Endothelial cell (in vitro differentiated cells): ENCODE measurements at places on chromosomes 13 and 19.

DNA sequence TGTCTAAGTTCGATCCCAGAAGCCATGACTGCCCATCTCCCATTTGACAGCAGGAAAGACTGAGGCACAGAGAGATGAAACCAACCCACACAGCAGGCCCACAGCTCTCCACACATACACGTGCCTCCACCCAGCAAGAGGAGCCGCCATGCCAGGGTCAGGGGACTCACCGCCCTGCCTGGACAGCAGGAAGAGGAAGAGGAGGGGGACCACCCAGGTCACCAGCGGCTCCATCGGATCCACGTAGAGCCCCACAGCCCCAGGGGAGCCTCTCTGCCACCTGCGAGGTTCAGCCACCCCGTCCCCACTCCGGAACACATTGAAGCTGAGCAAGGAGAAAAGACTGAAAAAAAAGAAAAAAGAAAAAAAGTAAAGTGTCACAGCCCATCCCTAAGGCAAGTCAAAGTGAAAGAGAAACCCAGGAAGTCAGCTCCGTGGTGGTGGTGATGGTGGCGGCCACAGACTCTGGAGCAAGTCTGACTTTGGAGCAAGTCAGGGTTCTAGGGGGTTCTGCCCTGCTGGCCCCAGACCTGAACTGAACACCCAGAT lies at the start of gene IL12RB1:
TSS of gene IL12RB1 (minus strand) at position 345 of the 549 bp plus-strand sequence. CDS start at position 234, 111 bp downstream.
- DNase-seq = no peak

DNA sequence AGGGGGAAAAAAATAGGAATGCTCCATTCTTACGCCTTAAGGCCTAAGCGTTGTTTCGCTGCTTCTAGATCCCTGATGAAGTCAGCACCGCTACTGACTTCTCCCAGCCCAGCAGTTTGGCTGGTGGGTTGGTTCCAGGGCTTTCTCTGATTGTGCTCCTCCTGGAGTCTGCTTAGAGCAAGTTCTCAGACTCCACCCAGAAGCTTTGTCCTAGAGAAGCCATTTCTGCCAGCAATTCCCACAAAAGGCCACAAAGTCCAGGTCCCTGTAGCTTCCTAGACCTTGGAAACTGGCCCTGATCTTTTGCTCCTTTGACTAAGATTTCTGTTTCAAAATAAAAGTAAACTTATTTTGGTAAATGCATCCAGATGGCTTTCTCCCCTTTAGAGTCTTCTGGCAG lies 65.4 kb downstream of the KCTD12 start:
- no peak for DNase-seq

- no peak for DNase-seq
Observed at GRCh38 chr13:49216334-49216733, 3.8 kb upstream of the MLNR start.

- no peak for DNase-seq
Observed at GRCh38 chr19:48611872-48612271, 3.0 kb downstream of the FAM83E start.

GRCh38 chr19:46441866-46442265 lies 13.1 kb upstream of the PNMA8C start:
- DNase-seq = no peak

GRCh38 chr19:49017666-49018351 lies 918 bp upstream of the LHB start:
- peak; percentile 70 for DNase-seq

DNA sequence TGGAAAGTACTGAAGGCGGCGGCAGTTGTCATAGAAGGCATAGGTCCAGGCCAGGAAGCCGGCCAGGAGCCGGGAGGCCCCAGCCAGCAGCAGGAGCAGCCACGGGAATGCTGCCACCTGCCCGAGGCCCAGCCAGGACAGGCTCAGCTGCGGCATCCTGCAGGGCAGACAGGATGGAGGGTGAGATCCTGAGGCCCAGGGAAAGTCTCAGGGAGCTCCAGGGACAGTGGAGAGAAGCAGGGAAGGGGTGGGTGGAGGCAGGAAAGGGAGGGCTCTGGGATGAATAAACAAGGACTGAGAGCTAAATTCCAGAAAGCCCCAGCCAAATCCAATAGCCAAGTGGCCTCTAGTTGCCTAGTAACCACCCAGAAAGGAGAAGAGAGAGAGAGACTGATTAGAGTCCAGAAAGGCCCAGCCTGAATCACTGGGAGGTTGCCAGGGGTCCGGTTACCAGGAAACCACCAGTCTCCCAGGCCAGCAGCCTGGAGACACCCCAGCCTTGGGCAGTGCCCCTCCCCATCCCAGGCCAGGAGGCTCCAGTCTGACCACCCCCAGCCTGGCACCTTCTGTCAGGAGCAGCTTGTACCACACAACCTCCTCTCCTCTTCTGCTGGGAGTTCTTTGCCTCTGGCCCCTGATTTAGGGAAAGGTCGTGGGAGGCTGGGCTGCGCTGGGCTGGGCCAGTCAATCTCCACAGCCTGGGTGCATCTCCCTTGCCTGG lies 7.5 kb upstream of the OR10H5 start:
- no peak for DNase-seq

DNA sequence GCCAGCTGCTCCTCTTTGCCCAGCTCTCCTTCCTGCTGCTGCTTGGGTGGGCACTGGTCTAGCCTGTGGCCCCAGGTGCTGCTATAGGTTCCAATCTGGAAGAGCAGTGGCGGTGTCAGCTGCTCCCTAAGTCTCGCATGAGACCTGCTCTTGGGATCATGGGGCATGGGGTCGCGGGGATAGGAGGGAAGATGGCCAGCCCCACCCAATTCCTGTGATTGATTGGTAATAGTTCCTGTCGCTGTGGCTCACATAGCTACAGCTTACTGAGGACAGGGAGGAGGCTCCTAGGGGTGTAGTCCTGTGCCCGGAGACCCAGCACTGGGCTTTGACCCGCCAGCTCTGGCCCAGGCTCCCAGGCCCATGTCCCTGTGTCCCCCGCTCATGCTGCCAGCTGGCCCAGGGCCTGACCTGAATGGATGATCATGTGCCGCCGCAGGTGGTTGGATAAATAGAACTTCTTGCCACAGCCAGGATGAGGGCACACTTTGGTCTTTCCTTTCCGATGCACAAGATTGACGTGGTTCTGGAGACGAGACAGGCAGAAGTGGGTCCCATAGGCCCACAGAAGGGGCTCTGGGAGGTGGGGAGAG lies 4.5 kb upstream of the ELAVL3 start:
- DNase-seq = no peak

- no peak for DNase-seq
Observed at GRCh38 chr13:43293561-43293960, 270.2 kb downstream of the DNAJC15 start.

DNA sequence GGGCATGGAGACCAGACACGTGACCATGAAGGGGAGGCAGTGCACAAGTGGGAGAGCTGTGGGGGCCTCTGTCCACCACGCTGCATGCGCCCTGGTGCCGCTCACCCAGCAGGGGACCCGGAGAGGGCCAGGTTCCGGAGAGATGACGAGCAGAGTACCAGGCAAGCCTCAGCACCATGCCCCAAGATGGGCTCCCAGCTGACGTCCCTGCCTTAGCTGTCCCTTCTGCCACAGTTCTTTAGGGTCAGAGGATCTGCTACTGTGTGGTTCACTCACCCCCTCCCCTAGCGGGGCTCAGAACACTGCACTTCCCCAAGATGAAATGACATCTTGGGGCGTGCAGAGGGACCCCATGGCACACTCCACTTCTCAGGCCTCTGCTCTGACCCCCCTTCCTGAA lies 9.6 kb upstream of the PRKD2 start:
- DNase-seq = no peak

- DNase-seq = no peak
Observed at GRCh38 chr13:91464336-91464735, 65.9 kb downstream of the GPC5 start.

DNA sequence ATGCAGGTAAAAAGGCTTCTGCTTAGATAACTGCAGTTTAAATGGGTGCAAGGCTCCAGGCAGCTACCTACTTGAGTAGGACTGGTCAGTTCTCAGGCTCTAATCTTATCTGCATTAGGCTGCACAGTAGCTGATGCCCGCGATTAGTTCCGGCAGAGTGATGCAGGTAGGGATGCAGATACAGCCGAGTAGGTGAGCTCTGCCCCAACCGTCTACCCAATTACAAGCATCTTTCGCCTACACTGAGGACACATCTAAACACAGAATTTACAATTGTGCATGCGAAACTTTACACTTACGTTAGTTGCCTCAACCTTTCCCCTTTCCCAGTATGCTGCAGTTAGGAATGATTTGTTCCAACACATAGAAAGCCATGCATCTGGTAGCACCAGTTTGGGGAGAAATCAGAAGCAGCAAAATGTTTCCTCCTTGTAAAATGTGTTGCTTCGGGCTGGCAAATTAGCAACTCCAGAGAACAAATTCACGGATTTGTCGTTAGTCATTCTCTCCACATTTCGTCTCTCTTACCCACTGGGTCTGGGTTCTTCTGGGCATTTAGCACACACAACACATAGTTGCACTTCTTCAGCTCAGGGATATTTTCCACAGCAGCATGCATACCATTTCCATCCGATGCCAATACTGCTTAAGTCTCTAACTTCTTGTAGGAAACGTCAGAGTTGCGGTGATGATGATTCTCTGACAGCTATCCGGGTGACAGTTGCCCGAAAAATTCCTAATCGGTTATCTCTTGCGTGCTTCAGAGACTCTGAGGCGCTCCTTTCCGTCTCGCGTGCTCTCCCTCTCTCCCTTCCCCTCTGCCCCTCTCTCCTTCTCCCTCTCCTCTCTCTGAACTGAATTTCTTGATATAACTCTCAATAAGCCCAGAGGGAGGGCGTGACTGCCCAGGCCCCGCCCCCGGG lies at the start of gene PCDH9:
TSS of gene PCDH9 (minus strand) at position 856 of the 923 bp plus-strand sequence. CDS start 1,896 bp downstream, outside the sequence.
- peak; percentile 6 for DNase-seq

DNA sequence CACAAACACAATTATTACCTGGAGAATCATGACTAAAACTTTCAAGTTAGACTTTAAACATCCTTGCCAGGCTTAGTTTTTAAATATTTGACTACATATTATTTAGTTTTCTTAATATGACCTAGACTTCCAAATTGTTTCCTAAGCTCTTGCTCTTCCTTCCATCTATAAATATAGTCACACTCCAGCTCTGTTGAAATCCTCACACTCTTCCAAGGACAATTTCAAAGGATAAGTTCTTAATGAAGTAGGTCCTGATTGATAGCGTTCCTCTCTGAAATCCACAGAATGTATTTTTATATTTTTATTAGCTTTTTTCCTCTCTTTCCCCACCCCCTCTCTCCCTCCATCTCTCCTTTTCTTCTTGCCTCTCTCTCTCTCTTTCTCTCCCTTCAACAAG lies 1074.1 kb upstream of the PCDH20 start:
- DNase-seq = no peak

DNA sequence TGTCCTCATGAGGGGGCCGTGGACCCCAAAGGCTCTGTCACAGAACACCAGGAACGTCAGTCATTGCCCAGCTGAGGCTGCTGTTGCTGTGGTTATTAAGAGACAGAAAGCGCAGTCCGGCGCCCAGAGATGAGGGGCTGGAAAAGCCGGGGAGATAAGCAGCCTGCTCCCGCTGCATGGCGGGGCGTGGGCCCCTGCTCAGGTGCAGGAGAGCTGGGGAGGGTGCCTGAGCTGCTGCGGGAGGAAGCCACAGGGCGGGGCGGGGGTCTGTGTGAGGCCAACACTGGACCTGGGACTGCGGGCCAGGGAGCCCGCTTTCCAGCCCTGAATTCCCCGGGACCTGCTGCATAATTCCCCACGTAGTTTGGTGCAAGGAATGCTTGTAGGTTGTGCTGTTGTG lies 11.3 kb downstream of the SOX1 start:
- no peak for DNase-seq

- DNase-seq = no peak
Observed at GRCh38 chr19:3451451-3451866, 28.9 kb downstream of the SMIM24 start.

GRCh38 chr13:39956036-39956435 lies 300.6 kb downstream of the COG6 start:
- DNase-seq = no peak

DNA sequence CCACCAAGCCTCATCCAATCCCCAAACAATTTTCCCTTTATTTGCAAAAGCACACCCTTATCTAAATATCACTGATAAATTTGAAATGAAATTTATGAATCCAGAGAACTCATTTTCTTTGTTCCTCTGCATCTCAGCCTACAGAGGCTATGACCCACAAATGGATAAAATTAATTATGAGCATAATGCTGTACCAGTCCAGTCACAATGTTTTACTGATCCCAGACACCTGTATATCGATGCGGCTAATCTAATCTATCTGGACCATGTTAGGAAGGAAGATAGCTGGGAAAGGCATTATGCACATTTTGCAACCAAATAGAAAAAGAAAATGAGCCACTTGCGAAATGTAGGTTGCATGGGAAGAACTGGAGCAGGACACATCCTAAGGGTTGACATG lies 150.0 kb downstream of the FGF14 start:
- no peak for DNase-seq

DNA sequence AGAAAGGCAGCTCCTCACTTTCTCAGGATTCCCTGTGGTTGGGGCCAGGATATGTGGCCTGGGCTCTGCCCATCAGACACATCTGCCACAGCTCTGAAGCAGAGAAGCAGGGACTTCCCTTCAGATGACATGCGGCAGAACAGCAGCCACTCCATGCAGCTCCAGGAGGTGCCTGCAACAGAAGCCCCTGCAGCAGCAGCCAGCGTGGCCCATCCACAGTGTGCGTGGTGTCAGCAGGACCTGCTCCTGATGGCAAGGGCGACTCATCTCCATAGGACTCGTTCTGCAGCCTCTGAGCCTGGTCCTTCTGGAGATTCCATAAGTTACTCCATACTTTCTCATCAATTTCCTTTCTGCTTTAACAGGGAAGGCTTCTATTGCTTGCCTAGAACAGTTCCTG lies 105.0 kb downstream of the SUCLA2 start:
- no peak for DNase-seq

DNA sequence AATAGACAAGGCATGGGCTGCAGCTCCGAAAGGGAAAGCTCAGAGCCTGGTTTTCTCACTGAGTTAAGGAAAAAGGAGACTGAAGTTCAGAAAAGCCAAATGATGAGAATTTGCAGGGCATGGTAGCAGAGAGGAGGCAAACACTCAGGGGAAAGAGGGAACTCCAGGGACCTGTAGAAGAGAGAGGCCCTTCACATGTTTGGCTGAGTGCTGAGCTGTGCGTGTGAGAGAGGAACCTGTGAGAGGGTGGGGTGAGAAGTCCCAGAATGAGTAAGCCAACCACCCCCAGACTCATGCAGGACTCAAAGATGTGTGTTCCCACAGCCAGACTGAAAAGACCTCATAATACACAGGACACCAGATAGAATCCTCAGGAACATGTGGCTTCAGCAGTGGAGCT lies 2.8 kb upstream of the CRYL1 start:
- no peak for DNase-seq

- DNase-seq = no peak
Observed at GRCh38 chr19:18521692-18522123, at the start of gene ELL. TSS of gene ELL (minus strand) at chr19:18522070. CDS start at chr19:18522055, 15 bp downstream.

GRCh38 chr19:35115177-35115951 lies at the start of gene FXYD3:
TSS of gene FXYD3 (plus strand) at chr19:35115823. CDS start at chr19:35119377, 3,554 bp downstream.
- DNase-seq = no peak

GRCh38 chr13:71252184-71252704 lies 614.8 kb downstream of the DACH1 start:
- no peak for DNase-seq

GRCh38 chr13:75636436-75637180 lies 478 bp downstream of the LMO7 start:
- DNase-seq = peak; percentile 39

DNA sequence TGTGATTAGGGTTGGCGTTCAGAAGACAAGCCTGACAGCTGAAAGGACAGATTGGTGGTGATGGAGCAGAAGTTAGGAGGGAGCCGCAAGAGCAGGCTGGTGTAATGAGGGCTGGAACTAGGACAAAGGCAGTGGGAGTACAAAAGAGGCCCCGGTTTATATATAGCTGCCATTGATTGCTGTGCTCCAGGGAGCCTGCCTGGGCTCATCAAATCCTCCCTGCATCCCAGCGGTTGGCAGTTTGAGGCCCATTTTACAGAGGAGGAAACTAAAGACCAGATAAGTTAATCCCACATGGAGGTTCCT lies 123.7 kb downstream of the CACNA1A start:
- no peak for DNase-seq

- no peak for DNase-seq
Observed at GRCh38 chr13:110217085-110217484, 89.9 kb downstream of the COL4A1 start.
